AML-193 (cell line): ENCODE measurements at places on chromosomes 7 and 10.

- no peak for DNase-seq
These were observed 116.4 kb downstream of the C10orf105 start for GRCh38 chr10:71603150-71603549.

- DNase-seq, result no peak
These were observed 13.1 kb downstream of the FXYD4 start for GRCh38 chr10:43384252-43385221.

DNA sequence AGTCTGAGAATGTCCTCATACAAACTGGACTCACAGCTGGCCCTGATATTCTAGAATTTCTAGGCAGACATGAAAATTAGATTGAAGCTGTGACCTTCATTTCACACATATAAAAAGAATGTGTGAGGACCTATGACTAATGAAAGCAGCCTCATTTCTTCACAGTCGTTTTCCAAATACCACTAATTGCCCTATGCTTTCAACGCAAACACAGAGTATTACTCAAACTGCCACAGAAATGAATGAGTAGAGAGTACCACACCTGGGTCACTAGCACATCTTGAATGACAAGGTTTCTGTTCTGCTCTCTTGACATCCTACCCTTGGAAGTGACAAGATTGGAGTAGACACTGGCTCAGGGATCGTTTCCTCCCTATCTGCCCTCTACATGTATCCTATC lies 142.4 kb downstream of the C1GALT1 start:
- no peak for DNase-seq

GRCh38 chr7:45061806-45062425 lies 26.9 kb downstream of the NACAD start:
- DNase-seq, result no peak

- DNase-seq, result peak; percentile 72
These were observed 59.2 kb upstream of the OIT3 start for GRCh38 chr10:72834183-72834825.

- DNase-seq, result no peak
These were observed 20.0 kb downstream of the TCF7L2 start for GRCh38 chr10:112970021-112970420.

DNA sequence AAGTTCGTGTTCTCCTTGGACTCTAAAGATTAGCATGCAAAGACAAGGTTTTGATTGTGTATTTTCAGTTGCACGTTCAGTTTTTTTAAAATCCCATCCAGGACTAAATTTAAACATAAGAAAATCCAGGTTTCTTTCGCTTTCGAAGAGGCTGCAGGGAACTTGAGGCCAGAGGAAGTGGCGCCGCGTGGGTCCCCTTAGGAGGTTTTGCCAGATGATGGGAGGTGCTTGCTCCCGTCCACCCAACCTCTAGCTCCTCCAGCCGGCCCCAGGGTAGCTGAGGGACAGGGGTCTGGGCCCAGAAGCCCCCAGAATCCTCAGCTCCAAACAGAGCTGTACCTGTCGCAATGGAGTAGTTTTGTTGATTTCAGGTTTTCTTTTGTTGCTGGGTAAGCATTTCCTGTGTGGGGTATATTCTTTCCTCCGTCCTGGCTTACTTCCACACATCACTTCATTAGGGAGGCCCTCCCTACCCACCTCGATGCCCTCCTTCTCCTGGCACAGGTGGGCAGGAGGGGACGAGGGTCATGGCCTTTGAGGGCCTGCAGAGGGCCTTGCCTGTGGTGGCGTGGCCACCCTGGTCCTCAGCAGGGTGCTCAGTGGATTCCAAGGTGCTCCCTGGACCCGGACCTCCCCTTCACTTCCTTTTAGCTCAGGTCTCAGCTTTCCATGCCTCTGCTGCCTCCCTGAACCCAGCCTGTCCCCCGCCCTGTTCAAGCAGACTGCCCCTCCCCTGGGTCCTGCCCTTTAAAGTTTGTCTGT lies 32.6 kb downstream of the LHPP start:
- no peak for DNase-seq

DNA sequence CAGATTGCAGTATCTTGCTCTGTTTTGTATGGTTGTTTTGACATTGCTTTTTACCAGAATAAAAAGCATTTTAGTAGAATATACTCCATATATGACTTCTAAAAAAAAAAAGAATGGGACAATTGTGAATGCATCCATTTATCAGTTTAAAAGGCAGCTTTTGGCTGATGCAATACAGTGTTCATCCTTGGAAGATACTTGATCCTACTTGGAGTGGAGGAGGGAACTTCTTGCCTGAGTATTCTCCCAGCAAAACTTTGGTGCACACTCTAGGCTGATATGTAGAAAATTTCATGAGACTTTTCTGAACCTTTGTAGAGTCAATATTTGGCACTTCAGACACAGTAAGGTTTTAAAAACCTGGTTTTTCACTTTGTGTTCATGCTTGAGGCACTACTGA lies 40.2 kb downstream of the WDR11 start:
- DNase-seq, result no peak

DNA sequence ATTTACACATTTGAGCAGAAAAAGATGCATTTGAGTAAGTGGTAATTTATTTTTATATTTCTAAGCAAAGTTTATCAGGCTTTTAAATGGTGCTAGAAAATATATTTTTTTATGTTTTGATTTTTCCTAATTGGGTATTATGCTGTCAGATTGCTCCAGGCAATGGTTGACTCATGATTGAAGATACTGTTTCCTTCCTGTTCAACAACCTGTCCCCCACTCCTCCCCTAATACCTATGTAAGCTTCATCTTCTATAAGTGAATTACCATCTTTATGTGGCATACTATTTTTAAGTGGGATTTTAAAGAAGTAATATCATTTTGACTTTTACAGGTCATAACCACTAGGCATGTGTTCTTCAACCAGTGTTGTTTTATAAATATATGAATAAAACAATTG lies 21.4 kb downstream of the TSPAN13 start:
- DNase-seq, result no peak

- no peak for DNase-seq
These were observed 181.1 kb downstream of the PTPN20 start for GRCh38 chr10:47092376-47092775.

- DNase-seq, result no peak
These were observed 111.7 kb upstream of the GJD4 start for GRCh38 chr10:35493196-35494118.
